ENCODE measurements at places on chromosomes 12 and 14.

- no peak for DNase-seq
These were observed 171.6 kb downstream of the PPM1H start for GRCh38 chr12:62763312-62763711.

GRCh38 chr14:103520657-103521437 is 1.8 kb downstream of the CKB start:
- no peak for DNase-seq

GRCh38 chr12:64445490-64445889 is 6.4 kb upstream of the TBK1 start:
- no peak for DNase-seq

GRCh38 chr14:86798330-86798729 is 1194.7 kb downstream of the GALC start:
- DNase-seq: no peak

- no peak for DNase-seq
These were observed 7.5 kb downstream of the VTI1B start for GRCh38 chr14:67666750-67667449.

GRCh38 chr14:102601378-102601925 is 9.0 kb downstream of the RCOR1 start:
- no peak for DNase-seq

GRCh38 chr12:111777345-111778045 is 10.8 kb downstream of the ALDH2 start:
- no peak for DNase-seq

DNA sequence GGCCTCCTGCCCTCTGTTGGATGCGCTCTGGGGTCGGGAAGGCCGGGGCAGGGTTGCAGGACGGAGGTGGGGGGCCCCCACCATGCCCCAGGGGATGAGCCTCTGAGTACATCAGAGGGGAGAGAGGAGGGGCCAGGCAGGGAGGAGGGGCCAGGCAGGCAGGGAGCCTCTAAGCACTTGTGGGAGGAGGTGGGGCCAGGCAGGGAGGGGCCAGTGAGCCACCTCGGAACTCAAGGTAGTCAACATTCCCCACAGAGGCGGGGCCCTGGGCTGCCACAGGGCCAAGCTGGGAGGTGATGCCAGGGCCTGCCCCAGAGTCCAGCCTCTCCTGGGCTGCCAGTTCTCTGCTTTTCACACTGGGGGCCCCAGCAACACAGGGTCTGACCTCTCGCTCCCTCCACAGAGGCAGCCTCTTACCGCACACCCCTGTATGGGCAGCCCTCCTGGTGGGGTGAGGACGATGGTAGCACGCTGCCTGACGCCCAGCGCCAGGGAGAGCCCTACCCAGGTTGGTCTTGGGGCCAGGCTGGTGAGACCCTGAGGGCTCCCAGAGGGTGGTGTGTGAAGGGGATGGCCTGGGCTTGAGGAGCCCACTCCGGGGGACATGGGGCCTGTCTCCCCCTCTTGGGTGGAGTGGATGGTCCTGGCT is 17.4 kb downstream of the CEP170B start:
- no peak for DNase-seq

DNA sequence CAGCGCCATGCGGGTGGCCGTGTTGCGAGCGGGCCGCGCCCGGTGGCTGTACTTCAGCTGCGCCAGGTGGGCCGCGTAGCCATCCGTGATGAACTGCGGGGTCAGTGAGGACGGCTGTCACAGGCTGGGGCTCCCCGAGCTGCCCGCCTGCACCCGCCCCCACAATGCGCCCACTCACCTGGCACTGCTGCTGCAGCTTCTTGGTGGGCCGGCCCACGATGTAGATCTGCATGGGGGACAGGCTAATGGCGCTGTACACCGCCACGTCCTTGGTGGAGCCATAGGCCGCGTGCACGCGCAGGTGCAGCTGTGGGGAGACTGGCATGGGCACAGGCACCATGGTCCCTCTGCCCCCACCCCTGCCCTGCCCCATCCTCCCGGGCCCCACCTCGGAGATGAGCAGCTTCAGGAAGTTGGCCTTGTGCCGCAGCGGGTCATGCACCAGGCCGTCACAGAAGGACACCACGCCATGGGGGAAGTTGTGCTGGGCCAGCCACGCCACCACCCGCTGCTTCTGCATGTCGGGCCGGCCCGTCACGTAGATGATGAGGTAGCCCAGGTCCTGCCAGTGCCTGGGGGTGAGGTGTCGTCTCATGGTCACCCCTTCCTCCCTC is 5.9 kb downstream of the ARL6IP4 start:
- no peak for DNase-seq

DNA sequence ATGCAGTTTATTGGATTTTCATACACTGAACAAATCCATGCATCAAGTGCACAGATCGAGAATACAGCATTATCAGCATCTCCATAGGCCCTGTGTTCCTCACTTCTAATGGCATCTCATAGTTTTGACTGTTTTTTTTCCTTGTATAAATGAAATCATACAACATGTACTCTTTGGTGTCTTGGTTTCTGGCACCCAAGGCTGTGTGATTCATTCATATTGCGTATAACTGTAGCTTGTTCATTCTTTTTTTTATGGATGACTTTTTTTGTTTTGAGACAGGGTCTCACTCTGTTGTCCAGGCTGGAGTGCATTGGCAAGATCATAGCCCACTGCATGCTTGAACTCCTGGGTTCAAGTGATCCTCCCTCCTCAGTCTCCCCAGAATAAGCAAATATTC is 14.3 kb downstream of the RASSF8 start:
- DNase-seq: no peak

DNA sequence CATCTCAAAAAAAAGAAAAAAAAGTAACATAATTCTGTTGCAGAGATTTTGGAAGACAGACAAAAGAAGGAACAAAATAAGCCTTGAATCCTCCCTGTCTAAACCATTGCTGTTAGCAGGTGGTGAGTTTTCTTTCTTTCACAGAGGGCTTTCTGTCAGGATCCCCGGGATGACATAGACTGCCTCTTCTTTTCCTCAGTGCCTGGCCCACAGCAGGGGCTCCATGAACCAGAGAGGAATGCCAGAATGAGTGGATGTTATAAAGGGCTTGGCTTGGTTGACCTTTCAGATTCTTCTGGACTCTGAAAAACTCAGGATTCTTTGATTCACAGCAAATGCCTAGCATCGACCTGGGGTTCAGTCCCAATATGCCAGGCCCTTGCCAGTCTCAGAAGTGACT is 45.8 kb upstream of the CORO1C start:
- DNase-seq: no peak

DNA sequence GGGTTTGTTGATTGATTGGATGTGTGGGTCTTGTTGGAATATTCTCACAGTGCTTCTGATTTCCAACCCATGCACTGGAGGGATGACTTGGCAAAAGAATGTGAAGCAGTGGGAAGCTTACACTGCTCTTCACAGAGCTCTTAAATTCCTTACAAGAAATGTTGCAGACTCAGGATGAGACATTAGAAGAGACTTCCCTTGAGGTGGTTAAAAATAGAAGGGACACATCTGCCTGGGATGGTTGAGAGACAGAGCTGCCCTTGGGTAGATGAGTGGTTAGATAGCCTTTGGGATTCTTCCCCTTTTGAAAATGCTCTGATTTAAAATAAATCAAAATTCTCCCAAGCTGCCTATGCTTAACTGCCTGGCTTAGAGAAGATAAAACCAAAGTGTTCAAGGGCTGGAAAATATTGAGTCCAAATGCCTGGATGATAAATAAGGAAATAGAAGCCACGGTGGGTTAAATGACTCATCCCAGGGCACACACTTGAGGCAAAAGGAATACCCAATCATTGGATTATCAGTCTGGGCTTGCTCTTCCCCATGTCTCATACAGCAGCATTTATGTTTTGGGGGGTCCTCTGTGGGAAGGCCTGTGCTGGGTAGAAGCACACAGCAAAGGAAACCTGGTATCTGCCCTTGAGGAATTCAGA is 264.3 kb downstream of the AKAP6 start:
- DNase-seq: no peak

GRCh38 chr12:31353750-31354708 is 28.1 kb upstream of the SINHCAF start:
- DNase-seq: no peak

DNA sequence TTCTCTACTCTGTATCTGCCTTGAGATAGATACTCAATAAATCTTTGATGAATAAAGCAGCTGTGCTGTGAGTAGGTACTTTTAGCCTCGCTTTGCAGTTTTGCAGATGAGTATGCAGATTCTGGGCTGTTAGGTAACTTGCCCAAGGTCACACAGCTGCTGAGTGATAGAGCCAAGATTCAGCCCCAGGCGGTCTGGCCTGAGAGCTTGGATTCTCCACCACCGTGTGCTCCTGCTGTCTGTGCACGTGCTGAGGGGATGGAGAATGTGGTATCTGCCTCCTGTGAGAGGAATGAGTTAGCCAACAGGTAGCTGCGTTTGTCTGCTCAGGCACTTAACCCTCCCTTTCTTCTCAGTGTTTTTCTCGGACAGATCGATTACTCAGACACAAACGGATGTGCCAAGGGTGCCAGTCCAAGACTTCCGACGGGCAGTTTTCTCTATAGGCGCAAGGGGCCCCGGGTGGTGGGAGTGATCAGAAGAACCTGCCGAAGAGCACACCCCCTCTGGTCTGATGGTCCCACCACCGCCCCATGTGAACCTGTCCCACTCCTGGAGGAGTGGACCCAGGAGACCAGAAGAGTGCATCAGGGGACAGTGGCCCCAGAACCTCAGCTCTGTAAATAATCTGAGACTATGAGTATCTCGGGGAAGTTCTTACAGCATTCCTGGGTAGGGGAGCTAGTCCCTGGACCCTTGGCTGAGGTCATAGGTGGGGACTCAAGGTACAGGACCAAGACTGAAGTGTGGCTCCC is 6.6 kb upstream of the CSAD start:
- no peak for DNase-seq

GRCh38 chr12:113932381-113933196 is 33.5 kb downstream of the RBM19 start:
- DNase-seq: no peak

- no peak for DNase-seq
These were observed 109.4 kb upstream of the ATF7IP start for GRCh38 chr12:14256121-14256520.

GRCh38 chr14:25049093-25049567 is 817 bp downstream of the STXBP6 start:
- DNase-seq: no peak

DNA sequence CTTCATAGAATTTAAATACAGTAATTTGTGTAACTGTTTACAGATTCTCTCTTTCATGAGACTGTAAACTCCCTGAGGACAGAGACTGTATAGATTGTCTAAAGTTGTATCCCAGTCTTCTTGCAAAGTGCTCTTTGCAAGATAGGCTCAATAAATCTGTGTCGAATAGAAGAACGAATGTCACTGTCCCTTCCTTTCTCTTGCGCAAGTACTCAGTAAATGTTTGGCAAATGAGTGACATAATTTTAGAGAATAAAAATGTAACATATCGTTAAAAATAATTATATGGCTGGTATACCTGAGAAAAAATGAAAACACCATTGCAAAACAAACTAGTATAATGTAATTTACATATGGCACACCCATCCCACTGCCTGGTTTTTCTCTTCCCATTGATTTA is 1.9 kb upstream of the RALGAPA1 start:
- DNase-seq: no peak

DNA sequence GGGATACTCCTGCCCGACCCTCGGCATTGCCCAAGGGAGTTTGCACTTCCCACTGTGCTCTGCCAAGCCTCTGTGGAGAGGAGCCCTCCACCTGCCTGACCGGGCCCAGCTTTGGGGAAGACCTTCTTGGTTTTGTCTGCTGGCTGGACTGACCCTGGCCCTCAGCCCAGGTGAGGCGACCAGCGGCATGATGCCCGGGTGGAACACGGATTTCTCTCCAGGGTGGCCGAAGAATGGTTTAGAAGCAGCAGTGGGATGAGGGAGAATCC is 15.6 kb downstream of the ZBTB42 start:
- no peak for DNase-seq

- DNase-seq: no peak
These were observed 180.2 kb downstream of the ACSS3 start for GRCh38 chr12:81257947-81258551.

DNA sequence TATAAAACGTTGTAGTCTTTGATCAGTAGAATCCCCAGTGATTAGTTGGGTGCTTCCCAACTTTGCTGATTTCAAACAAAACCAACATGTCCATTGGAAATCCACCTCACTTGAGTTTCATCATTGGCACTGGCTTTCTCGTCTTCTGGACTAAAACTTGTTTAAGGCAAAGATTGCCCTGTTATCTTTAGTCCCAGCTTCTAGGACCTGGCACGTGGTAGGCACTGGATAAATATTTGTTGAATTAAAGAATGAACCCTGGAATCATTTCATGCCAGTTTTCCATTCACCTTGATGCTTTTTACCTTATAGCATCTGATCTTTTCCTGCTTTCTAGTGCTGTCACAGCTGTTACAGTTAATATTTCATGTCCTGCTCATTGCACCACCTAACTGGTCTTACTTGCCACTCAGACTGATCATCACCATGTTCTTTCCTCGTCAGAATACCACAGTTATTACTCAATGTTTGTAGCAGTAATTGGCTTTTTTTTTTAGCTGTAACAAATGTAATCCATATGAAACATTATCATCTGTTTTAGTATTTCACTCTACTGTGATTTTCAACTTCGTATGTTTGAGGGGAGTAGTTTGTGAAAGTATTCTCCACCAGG is 7.3 kb upstream of the C12orf50 start:
- no peak for DNase-seq

DNA sequence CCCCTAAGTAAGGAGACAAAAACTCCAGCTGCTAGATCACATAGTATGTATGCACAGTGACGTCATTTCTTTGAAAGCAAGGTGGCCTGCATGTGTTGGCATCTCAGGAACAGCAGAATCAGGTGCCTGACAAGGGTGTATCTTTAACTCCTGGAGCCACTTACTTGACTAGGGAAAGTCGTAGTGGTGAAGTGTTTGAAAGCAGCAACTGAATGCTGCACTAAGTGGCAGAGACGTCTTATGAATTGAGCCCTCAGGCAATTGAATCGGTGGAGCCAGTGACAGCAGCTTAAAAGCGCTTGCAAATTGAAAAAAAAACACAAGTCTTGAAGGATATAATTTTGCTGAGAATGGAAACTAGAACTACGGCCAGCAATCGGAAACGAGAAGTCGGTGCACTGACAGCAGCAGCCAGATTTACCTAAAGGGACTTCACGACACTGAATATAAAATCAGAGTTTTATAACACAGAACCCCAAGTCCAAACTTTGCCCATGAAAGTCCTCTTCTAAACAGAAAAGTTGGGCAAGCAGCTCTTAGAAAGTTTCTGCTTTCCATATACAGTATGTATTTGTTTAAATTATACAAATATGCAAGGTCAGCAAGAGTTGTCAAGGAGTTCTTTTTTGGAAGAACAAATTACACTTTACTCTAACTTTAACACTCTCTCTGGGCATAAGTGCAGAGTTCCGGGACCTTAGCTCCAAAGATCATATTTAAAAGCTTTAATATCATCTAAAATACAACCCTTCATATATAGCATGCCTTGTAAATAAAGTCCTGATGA is 1.1 kb downstream of the IGF1 start:
- no peak for DNase-seq

DNA sequence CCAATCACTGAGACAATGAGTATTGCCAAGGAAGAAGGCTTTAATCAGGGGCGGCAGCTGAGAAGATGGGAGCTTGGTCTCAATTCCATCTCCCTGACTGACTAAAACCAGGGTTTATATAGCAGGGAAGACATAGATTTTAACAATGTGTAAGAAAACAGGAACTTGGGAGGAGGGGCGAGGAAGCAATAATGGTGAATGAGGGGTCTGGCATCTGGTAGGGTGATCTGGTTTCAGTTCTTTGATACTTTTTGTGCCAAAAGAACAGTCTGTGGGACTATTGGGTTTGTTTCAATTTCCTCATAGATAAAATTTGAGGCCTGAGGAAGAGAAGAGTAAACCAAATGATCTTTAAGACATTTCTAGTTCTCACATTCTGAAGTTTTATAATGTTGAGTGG is 49.2 kb downstream of the FUT8 start:
- no peak for DNase-seq

- DNase-seq: peak; percentile 35
These were observed 19.6 kb downstream of the ACVR1B start for GRCh38 chr12:51970904-51971646.
